RCC 7860 (cell line): ENCODE measurements at places on chromosomes 6 and 20.

DNA sequence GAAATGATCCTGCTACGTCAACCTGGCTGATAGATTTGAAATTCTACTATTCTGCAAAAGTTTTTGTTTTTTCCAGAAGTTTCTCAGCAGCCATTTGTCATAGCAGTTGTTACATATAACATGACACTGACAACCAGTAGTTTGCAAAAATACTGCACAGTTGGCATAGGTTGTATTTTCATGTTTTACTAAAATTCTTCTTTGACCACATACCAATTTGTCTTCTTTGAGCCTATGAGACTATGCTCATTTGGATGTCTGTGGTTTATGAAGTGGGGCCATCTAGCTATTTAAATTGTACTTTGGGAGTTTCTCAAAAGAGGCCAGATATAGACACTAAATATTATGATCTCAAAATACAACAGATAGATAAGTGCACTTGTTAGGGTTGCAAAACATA, 104.9 kb upstream of the PREP start:
- no peak for DNase-seq

- peak; percentile 18 for DNase-seq
Measured at GRCh38 chr6:135481783-135482369, 15.7 kb downstream of the AHI1 start.

GRCh38 chr20:13791540-13792459, 7.0 kb downstream of the NDUFAF5 start:
- no peak for DNase-seq

DNA sequence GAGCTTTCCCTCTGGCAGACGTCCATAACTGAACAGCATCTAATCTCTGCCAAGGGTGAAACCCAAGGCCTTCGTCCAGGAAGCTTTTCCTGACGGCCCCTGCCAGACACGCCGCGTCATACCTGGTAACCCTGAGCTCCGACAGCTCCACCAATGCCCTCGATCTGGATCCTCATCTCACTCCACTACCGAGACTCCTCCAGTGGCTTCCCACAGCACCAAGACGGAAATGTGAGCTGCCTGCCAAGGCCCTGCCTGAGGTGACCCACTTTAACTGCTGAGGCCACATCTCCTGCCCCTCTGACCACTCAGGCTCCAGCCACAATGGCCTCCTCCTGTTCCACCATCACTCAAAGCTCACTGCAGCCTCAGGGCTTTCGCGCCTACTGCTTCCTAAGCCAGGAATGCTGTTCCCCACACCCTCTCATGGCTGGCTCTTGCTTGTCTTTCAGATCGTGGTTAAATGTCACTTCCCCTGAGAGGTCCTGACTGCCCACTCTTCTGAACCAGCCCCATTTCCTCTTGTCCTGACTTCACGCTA, 143.2 kb downstream of the PREX1 start:
- no peak for DNase-seq

DNA sequence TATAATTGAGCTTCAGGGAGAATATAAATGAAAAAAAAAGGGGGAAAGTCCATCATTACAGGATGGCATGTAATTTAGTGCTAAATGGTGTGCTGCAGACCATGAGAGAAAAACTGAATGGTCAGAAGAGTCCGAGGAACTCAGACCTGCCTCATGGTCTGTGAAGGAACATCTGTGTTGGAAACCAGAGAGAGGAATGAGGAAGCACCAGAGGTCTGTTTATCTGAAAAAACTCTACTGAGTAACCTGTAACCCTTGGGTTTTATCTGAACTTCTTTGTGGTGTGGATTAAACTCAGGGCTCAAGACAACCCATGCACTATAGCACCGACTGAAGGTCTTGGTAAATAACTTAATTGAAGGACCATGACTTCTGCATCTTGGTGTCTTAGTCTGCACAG, 108.1 kb downstream of the RNF144B start:
- DNase-seq, result no peak

- DNase-seq, result no peak
Measured at GRCh38 chr20:53943522-53944291, 126.7 kb downstream of the BCAS1 start.
